MCF 10A (cell line): ENCODE measurements at places on chromosomes 2 and 18.

GRCh38 chr18:31401156-31402025, 24.8 kb downstream of the DSG4 start:
- no peak for DNase-seq

DNA sequence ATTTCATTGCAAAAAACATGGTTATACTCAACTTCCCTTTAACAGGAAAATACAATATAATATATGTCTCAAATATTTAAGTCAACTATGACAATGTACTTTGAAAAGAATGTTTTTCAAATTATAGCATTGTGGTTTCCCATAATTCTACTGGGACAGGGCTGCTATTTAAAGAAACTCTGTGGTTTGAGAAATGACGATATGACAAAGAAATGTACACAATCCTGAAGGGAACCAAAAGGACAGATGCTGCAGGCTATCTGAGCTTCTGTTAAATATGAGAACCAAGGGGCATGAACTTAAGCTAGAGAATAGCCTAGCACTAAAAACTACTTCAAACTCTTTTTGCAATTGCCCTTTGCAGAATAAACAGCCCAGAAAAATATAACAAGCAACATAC, 415.9 kb downstream of the GRB14 start:
- peak; percentile 51 for DNase-seq

DNA sequence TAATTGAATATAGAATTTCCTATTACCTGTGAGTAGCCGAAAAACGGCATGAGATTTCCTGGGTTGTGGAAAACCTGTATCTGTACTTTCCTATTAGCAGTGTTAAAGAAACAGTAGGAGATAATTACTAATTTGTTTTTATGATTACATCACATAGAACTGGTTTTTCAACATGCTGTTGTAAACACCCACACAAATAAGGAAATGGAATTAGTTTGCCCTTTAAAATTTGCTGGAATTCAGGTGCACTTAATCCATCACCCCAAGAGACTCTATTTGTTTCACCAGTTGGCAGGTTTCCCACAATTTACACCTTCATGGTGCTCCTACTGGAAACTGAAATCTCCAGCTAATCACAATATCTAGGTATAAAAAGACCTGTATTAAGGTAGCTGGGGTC, 274.1 kb upstream of the SLC8A1 start:
- no peak for DNase-seq

DNA sequence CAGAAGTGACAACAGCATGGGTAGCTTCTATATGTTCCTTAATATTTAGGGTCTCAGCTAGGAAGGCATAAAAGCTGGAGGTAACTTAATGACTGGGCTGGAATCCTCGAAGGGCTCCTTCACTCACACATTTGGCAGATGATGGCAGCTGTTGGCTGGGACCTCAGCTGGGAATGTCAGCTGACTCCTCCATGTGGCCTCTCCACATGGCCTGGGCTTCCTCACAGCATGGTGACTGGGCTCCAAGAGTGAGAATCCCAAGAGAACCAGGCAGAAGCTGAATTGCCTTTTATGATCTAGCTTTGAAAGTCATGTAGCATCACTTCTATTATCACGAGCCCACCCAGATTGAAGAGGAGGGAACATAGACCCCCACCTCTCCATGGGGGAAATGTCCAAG, 54.9 kb downstream of the TET3 start:
- DNase-seq, result no peak

GRCh38 chr2:233840520-233840919, 13.8 kb downstream of the HJURP start:
- DNase-seq, result no peak

GRCh38 chr18:10482985-10483949, 28.8 kb downstream of the APCDD1 start:
- DNase-seq, result no peak

DNA sequence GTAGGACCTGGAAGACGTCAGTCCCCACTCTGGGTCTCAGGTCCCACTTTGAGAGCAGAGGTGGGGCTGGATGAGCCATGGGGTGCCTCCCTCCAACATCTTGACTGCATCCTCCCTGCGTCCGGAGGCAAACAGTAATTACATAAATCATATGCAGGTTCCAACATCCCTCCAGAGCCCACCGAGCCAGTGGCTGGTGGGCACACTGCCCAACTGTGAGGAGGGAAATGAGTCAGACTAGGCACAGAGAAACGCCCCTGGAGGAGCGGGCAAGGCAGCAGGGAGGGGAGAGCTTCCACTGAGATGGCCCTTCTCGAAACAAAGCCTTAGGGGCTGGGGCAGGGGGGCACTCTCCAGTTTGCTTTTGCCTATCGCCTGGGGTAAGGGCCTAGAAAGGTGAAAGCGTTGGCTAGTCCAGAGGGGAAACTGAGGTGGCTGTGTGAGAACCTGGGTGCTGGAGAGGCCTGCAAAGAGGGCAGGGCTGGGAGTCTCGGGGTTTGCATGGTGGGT, 168.2 kb upstream of the MYCN start:
- no peak for DNase-seq
